ENCODE measurements at places on chromosomes 3 and 15.

GRCh38 chr15:90839187-90840071 is 29.0 kb upstream of the FURIN start:
- no peak for DNase-seq

- DNase-seq, result no peak
Measured at GRCh38 chr3:19541284-19541683, 392.7 kb downstream of the EFHB start.

DNA sequence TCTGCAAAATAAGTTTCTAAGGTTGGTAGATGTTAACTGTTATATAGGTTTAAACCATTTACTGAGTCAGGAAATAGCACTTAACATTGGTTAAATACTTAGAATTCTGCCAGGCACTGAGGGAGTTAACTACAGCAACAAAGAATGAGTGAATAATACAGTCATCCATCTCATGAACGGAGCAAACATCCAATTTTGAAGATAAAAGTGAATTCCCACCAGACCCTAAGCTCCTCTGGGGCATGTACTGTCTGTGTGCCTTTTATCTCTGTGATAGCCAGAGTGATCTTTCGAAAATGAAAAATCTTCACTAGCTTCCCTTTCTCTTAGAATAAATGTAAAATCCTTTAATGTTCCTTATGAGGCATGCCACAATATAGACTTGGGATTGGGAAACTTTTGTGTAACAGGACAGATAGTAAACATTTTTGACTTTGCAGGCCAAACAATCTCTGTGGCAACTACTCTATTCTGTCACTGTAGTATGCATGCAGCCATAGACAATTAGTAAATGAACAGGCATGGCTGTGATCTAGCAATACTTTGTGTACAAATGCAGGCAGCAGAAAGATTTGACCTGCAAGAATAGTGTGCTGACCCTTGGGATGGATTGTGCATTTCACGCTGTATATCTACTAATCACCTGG is 294.5 kb upstream of the LMCD1 start:
- no peak for DNase-seq

- DNase-seq, result no peak
Measured at GRCh38 chr3:125054062-125054448, 1.7 kb downstream of the HEG1 start.

- no peak for DNase-seq
Measured at GRCh38 chr3:5017925-5018531, 38.8 kb downstream of the BHLHE40 start.

DNA sequence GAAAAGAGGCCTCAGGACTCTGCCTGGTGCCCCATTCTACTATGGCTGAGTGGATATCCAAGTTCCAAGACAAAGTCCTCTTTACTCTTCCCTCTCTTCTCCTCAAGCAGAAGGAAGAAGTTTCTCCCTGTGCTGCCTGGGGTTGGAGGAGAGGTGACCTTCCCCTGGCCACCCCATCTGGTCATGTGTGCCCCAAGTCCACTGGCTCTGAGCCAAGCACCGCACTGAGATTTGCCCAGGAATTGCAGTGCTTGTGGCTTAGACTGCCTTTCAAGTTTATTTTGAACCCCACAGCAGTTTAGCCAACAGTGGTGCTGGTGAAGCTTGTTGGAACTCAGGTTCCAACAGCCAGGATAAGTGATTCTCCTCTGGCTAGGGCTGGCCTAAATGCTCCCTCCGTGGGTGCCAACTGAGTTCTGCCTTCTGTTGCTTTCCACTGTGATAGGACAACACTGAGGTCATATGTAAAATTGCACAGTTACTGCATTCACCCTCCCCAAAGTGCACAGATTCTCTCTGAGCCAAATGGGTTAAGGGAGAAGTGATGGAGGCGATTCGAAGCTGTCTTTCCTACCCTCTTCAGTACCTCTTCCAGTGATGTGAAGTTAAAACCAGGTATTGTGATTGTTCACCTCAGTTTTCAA is 69.9 kb downstream of the TMCO5A start:
- DNase-seq, result no peak

Data from activated CD4-positive, alpha-beta T cell treated with anti-CD3 and anti-CD28 coated beads for 1 hour (primary cell).